ENCODE measurements at places on chromosomes 12 and 14. TPM values are rescaled to one million over a fixed set of nuclear protein-coding genes. Genes with fewer than 3 reads are reported as not detected.

GRCh38 chr12:49197256-49197655 lies 8.4 kb upstream of the TUBA1A start:
- DNase-seq = no peak

GRCh38 chr12:25675808-25676207 lies 122.7 kb upstream of the LMNTD1 start:
- DNase-seq = no peak

- no peak for DNase-seq
Measured at GRCh38 chr12:9794484-9795093, 32.7 kb upstream of the KLRF1 start.

Gene SOX5
- total RNA-seq = not detected

GRCh38 chr14:24880689-24881088 lies 169.3 kb downstream of the STXBP6 start:
- DNase-seq = no peak

DNA sequence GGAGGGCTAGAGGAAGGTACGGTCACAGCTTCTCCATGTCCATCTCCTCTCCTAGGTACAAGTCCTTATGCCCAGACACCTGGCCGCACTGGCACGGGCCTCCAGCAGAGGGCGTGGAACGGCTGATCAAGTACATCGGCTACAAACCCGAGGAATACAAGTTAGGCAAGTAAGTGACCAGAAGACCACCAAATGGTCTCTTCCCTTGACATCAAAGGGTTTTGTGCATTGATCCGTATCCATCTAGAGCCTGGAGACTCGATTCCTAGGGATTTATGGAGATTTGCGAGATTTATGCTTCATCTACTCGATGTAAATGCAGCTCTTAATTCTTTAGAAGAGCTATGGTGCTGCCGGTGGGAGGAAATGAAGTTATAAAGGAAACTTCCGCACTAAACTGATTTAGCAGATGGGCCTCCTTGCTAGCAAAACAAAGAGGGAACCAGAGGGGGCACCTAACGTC lies 44.2 kb downstream of the KCTD10 start:
- DNase-seq = peak; percentile 26

DNA sequence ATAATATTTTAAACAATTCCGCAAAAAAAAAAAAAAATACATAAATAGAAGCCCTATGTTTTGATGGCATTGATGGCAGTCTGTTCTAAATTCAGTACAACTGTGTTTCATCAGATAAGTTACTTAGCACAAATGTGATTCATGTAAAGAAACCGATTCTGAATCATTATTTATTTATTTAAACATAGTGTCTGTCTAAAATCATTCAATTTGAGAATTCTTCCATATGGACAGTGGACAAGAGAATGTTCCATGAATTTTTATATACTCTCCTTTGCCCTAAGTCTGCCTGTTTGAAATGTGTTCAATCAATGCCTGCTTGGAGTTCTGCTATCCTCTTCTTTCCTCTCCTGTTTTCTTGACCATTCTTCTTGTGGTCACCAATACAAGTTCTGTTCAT lies 126.5 kb downstream of the PDE3A start:
- no peak for DNase-seq

- no peak for DNase-seq
Measured at GRCh38 chr14:68760761-68761160, 32.1 kb downstream of the ZFP36L1 start.

DNA sequence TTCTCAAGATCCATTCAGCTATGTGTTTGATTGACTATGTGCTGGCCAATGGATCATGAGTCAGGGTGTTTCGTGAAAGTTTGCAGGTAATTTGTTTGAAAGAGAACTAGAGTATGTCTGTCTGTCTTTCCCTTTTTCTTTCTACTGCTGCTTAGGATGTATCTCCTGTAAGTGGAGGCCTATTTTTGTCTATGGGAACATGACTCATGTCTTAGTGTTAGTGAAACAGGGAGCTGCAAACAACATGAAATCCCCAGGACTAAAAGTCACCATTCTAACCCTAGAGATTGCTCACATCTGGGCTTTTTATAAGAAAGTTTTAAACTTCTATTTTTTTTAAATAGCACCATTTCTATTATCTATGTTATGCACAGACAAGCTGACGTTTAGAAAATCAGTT lies 333.0 kb downstream of the CCER1 start:
- no peak for DNase-seq

- no peak for DNase-seq
Measured at GRCh38 chr14:74569806-74570591, 42.0 kb downstream of the LTBP2 start.

DNA sequence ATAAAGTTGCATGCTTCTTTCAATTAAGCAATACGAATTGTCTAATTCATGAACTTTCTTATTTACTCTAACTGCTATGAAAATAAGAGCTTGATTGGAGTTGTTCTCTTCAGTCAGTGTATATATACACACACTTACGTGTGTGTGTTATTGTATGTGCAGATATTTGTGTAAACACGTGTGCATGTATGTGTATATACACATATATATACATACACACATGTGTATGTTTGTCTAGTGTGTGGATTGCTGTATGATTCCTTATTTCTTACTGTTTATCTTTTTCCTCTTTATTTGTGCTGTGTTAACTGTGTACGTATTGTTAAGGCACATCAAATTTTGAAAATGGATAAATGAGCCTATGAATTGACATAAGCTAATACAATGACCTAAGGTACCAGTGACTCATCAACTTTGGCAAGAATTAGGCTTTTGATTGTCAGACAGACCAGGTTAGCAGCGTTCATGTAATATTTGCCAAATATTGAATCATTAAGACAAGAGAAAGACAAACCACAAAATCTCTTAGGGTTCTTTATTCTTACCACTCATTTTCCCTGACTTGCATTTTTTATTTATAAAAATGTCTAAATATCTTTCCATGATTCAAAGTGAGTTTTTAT lies 423.9 kb downstream of the SOX5 start:
- no peak for DNase-seq

Gene NUP107
- 93.5 TPM for total RNA-seq

Gene PPM1H
- total RNA-seq = 33.3 TPM

DNA sequence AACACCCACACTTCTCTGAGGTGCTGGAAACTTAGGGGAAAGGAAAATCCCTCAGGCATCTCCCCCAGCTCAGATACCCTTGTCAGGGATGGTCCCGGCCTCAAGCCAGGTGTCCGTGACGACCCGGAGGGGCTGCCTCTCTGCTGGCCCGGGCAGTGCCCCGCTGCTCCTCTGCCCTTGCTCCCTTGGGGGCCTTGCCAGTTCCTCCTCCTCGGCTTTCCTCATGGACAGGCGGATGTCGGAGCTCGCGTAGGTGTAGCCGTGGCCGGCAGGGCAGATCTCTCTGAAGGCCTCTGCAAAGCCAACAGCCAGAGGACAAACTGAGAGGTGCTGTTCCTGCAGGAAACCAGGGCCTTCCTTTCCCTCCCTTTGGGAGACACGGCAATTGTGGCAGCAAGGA lies 34.8 kb downstream of the ISCA2 start:
- no peak for DNase-seq

Gene CFAP54
- total RNA-seq = 1.0 TPM

DNA sequence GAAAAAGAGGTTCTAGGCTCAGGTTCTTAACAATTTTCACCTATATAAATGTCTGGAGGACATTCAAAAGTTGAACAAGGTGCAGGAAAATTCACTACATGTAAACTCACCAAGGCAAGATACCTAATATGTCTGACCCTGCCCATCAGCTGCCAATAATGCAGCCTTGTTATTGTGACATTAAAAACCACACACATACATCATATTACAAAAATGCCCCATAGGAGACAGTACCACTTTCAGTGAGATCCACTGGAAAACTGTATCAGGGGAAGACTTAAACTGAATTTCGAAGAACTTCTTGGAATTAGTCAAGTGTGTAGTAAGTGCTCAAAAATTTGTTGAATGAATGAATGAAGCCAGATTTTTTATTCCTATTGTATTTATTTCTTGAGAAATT lies 83.1 kb downstream of the KICS2 start:
- DNase-seq = no peak

GRCh38 chr14:55807881-55808379 lies 227.9 kb downstream of the KTN1 start:
- DNase-seq = no peak

GRCh38 chr14:34465069-34465859 lies 3.2 kb upstream of the SPTSSA start:
- DNase-seq = peak; percentile 33

Gene SSTR1
- total RNA-seq = 1.2 TPM

Gene GPR135
- not detected for total RNA-seq

Gene ZCCHC8
- total RNA-seq = 16.5 TPM

DNA sequence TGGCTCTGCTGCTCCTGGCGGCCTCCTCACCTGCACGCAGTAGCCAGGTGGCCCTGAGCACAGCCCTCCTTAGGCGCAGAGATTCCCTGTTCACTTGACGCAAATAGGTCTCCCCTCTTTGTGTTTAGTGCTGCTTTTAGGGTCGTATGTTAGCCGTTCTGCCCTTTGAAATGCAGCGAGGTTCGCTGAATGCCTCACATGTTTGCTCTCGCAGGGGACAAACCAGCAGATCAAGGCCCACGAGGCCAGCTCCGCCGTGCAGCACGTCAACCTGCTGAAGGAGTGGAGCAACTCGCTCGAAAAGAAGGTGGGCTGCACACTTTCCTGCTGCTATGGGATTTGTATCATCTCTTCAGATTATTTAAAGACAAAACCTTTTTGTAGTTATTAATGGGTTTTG lies 31.4 kb upstream of the AMN start:
- no peak for DNase-seq

DNA sequence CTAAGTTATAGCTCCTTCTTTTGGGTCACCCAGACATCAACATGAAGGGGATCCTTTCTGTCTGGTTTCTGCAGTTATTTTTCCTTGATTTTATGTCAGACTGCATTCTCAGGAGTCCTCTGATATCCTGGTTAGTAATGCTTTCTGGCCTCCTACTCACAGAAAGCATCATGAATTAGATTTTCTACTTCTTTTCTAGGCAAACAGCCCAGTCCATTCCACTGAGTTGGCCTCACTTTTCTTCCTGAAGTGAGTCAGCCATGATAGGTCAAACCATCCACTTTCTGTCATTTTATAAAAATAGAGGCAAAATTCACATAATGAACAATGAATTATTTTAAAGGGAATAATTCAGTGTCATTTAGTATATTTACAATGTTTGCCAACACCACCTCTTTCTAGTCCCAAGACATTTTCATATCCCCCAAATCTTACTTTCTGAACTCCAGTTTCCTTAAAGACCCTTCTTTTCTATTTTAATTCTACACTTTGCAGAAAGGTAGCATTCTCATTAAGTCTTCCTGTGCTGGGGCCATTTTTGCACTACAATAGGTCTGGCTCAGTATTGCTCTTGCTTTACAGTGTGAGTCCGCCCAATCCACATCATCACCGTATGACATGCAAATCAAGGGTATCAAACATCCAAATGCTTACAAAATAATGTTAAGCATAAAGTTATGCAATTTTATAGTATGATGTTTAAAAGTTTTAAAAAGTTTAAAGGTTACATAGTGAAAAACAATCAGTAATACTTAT lies 95.1 kb downstream of the UNC79 start:
- no peak for DNase-seq

GRCh38 chr14:67516676-67517075 lies 16.4 kb upstream of the PLEKHH1 start:
- DNase-seq = no peak

DNA sequence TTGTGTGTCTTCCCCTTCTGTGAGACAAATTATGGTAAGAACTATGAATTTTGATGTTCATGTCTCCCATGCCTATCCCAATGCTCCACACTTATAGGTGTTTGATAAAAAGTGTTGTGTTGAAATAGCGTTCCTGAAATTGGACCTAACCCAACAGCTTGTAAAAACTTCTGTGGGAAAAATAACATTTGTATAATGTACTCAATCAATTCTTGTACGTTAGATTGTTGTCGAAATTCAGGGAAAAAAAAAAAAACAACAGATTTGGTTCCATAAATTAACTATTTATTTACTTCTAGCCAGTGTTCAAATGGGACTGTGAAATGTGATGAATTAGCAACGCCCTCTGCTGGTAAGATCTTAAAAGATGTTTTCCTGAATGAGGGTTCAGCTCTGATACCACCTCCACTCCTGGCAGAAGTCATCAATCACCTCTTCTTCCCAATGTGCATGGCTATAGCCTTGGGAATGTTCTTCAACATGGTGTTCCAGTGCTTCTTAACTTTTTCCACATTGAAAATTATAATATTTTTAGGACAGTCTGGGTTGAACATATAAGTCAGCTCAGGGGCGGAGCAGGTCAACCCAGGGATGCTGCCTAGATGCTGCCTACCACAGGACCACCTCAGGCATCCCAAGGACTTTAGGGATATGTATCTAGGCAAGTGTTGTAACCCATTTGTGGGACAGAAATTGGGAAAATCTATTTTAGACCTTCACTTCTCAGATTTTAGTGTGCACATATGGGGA lies 170.6 kb downstream of the OTOGL start:
- peak; percentile 60 for DNase-seq

Gene RNU4-1
- total RNA-seq = not detected
